ENCODE measurements at places on chromosomes 7 and 10.

DNA sequence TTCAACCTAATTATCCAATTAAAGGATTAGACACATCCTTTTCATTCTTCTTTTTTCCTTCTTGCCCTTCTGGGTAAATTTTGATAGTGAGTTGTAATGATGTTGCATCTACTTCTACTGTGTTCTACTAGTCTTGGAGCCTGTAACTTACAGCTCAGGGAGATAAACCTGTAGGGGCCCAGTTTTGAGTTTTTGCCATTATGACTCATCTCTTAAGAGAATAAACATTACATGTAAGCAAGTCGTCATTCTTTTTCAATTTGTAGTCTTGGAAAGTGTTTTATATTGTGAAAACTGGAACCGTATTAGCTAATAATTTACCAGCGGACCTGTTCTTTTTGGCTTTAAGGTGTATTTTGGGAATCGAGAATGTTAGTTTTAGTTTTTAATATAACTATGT is 89.7 kb upstream of the RPA3 start:
- DNase-seq, result no peak

DNA sequence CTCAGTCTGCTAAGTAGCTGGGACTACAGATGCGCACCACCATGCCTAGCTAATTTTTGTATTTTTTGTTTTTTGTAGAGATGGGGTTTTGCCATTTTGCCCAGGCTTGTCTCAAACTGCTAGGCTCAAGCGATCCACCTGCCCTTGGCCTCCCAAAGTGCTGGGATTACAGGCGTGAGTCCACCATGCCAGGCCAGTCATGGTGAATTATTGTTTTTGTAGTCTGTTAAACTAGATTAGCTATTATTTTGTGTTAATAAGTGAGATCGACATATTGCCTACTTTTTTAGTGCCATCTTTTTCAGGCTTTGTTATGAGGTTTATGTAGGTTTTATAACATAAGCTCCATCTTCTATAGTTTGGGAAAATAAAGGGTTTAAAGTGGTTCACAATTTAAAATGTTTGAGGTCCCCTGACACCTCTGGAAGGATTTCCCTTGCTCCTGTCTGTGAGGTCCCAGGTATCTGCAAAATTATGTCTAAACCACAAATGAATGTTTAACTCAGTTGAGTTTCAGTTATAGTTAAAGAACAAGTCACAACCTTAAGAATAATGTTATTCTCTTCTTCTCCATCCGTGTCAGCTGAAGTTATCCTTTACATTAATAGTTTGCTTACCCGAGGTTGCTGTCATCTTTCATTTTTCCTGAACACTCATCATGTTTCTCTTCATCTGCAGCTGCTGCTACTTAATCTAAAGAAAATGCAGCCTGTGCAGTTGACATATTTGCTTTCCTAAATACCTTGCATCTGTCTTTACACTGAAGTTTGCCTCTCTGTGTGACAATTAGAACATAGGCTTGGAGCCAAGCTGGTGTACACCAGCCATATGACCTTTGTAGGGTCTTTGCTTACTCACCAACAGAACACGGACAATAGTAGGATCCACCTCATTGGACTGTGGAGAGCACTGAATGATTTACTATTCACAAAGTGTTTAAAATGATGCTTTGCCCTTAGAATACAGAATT is 8.9 kb upstream of the VSTM4 start:
- no peak for DNase-seq

- no peak for DNase-seq
Measured at GRCh38 chr10:49632406-49633317, 18.8 kb downstream of the CHAT start.

DNA sequence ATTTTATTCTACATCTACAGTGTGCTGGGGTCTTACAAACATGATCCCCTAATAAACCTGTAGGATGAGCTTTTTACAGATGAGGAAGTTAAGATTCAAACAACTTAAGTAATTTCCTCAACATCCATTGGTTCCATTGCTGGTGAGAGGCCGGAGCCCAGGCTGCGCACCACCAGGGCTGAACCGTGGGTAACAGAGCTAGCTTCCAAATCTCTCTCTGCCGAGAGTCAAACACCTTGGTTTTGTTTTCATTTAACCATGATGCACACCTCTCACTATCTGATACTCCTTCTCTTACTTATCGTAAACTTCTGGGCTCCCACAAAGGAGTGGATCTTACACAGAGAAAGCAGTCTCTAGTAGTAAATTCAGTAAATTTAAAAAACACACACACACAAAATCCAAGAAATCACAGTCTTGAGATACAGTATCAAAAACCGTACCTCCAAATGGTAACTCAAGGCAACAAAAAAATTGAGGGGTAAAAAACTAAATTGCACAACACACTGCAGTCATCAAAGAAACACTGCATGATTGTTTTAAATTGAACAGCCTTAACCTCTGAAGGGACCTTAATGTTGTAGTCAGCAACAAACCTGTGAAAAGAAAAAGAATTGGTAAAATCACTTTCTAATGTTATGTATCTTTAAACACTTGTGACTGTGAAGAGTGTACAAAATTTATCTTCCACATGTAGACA is 20.5 kb downstream of the SGMS1 start:
- no peak for DNase-seq

GRCh38 chr7:42726066-42726785 is 185.6 kb downstream of the C7orf25 start:
- no peak for DNase-seq

DNA sequence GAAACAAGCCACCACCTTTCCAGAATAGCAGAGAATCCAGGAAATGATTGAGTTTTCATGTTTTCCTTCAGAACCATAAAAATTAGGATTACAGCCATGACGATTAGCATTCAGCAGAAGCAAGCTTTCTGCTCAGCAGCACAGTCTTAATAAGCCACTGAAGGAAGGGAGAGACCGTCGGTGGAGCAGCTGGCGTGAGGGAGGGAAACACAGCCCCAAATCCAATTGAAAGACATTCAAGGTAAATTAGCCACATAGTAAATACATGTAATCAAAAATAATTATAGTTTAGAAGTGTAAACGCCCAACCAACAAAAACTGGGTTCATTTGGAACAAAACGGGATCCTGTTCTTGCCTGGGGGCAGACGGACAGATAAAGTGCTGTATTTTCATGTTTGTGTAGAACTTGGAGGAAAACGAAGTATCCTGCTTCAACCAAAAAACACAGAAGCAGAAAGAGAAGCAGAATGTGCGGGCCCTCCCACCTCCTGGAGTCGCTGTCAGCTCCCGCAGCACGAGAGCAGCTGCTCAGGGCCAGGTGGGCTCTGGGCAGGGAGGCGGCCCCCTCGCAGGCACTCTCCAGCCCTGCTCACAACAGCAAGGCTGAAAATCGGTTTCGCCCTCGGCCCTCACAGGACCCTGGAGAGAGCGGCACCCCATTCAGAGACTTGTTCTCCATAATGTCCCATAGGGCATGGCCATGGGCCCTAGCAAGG is 84.9 kb downstream of the TCERG1L start:
- DNase-seq, result no peak

DNA sequence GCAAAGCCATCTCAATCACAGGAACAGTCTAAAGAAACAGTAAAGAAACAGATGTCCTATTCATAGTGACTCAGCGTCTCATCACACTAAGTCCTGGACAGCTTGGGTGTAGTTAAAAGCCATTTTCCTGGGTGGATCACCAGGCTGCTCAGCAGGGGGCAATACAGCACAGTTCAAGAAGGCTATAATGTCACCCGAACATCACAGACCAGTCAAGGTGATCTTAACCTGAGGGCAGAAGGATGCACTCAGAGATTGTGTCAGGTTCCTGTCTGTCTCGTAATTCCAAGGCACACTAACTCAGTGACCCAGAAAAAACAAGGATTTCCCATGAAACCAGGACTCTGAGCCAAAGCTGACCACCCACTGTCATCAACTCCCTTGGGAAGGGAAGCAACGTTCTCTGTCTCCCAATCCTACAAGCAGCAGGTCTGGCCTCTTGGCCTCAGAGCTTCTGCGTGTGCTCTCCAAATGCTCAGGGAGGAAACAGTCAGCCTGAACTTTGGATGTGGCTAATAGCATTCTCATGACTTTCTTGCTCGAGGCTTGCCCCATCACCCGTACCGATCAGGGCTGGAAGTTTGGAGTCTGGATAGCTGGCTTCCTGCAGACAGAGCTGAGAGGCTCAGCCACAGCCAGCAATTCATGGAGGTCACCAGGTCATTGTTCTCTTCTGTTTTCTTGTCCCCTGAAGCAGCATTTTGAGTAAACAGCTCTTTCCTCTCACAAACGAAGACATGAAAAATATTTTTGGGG is 90.4 kb upstream of the FAM171A1 start:
- DNase-seq, result no peak

GRCh38 chr7:17907014-17907413 is 33.3 kb downstream of the SNX13 start:
- DNase-seq, result no peak
